Upper lobe of left lung (tissue), 6 donors: ENCODE measurements at places on chromosomes 5 and 9.

GRCh38 chr5:123844873-123845272 is 332.9 kb downstream of the CSNK1G3 start:
- no peak for DNase-seq

GRCh38 chr5:108703313-108703712 is 44.4 kb upstream of the FER start:
- no peak for DNase-seq

DNA sequence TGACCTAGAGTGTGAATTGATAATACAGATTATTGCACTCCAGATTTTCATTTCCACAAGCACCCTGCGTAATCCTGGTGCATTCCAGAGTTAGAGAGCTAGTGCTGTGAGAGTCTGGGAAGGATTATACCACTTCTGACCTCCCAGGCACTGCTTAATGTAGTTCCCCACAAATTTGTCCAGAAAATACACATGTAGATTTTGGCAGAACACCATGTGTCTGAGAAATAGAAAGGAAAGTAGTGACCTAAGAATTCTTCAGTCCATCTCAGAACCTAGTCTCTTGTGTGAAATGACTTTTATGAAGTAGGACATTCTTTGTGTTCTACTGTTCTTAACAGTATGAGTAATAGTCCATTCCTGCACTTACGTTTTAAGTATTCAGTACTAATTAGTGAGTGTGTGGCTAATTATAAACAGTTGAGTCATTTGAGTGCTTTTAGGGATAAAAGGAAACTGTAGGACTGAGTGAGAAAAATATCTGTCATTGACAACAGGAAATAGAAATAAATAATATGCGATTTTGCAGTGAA is 27.8 kb upstream of the PTPDC1 start:
- no peak for DNase-seq

- no peak for DNase-seq
These were observed 138.0 kb upstream of the STC2 start for GRCh38 chr5:173466227-173466626.

GRCh38 chr5:95827892-95828246 is 5.3 kb upstream of the GLRX start:
- DNase-seq, result no peak

- DNase-seq, result peak; percentile 78
These were observed 19.6 kb upstream of the TMEM252 start for GRCh38 chr9:68560071-68560844.

DNA sequence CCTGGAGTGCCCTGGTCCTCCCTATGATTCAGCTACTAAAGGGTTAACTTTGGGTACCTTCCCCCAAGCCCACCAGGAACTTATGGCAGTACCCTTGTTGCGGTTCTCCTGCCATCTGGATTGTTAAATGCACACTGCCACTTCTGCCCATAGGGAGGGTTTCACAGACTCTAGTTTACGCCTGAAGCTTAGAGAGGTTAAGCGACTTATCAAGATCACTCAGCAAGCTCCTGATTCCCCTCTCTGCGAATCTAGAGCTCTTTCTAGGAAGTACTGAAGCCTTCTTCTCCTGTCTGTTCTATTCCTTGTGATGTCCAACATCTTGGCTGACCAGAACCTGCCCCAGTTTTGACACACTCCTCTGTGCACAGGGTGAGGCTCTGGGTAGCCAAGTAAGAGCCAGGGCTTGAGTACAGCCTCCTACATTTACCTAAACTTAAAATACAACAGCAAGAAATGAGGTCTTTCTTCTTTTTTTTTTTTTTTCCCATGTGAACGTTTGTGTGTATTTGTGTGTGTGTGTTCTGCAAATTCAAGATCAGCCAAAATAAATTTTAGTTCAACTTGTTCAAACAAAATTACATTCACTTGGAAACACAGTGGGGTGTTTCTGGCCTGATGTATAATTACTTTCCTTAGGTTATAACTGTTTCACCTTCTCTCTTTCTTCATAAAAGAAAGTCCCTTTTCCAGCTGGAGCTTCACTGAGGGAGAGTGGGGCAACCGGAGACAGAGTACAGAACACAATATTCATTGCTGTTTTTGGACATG is 28.7 kb upstream of the KLF4 start:
- no peak for DNase-seq

DNA sequence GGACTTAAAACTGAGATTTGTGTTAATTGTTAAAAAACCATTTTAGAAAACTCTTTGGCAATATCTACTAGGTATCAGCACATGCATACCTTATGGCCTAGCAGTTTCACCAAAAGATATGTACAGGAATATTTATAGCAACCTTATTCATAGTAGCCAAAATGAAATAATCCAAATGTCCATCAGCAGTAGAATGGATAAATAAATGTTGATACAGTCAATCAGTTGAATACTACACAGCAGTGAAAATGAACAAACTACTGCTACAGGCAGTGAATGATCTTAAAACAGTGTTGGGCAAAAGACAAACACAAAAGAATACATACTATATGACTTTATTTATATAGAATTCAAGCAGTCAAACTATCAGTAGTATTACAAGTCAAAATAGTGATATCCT is 16.4 kb downstream of the RFESD start:
- no peak for DNase-seq

DNA sequence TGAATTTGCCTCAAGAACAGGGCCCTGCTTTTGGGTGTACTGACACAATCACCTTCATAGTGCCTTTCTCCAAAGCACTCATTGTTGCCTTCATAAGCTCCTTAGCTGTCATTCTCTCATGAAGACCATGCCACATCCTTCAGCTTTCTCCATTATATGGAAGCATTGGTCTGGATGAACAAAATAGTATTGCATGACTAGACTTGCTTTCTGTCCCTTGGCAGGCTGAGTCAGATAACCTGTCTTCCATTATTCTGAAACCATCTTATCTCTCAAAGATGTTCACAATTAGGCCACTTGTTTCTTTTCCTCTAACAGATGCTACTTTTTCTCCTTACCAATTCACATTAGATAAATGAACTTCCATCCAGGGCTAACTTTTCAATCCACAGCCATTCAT is 297.9 kb downstream of the IRX1 start:
- no peak for DNase-seq

GRCh38 chr5:170297589-170298462 is at the start of gene LCP2:
LCP2 (minus strand) TSS chr5:170297777; CDS start chr5:170297611, 166 bp downstream.
- DNase-seq, result no peak
